Kidney (tissue), 22 donors: ENCODE measurements at places on chromosomes 13 and 19. TPM values are rescaled to one million over a fixed set of nuclear protein-coding genes. Genes with fewer than 3 reads are reported as not detected.
A peak's percentile ranks its signal among the peaks of the same experiment; 100 is the strongest.

PTGIR gene
- total RNA-seq, result 10.1 TPM

- no peaks in the 10 kb centered on the region for H3K27me3 ChIP-seq
- no peak overlapping the region for H3K4me3 ChIP-seq
- DNase-seq, result no peak
- no peaks in the 10 kb centered on the region for H3K36me3 ChIP-seq
These were observed 10.5 kb upstream of the SMG9 start for GRCh38 chr19:43765109-43765876.

CYP2A7 gene
- not detected for total RNA-seq

SULT2A1 gene
- total RNA-seq, result not detected

PALM gene
- 49.4 TPM for total RNA-seq

DOCK6 gene
- 112 TPM for total RNA-seq

CLEC11A gene
- total RNA-seq, result 9.6 TPM

DNA sequence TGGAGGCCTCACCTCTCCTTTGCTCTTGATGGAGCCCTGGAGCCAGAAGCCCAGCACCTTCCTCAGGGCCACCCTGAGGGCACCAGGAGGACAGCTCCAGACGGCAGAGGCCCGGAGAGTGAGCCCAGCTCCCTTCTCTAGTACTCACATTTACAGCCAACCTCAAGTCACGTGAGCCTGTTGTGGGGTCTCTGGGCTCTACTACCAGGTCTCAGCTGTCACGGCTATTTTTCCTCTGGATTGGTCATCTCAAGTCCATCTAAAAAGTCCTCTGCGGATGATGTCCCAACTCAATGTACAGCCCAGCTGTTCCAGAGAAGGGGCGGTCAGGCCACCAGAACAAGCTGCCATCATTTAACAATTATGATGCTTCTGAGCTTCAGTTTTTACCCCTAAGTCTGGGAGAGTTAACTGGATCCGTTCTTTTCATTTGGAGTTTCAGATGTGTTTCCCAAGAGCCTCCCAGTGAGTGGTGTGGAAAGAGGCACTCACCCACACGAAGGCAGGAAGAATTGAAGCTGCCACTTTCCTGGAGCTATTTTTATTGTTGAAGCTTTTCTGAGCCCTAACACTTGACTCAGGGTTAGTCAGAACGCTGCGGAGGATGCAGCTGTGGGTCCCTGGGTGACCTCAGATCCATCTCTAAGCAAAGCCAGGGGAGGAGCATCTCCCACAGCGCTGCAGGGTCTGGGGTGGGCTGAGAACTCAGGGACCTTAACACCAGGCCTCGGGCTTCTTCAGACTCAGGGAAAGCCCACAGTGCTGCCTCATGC lies 143.5 kb upstream of the UBL3 start:
- H3K4me1 ChIP-seq, result no peaks in the 10 kb centered on the region
- H3K4me3 ChIP-seq, result no peak overlapping the region
- no peak overlapping the region for H3K27ac ChIP-seq
- H3K27me3 ChIP-seq, result no peaks in the 10 kb centered on the region

TSHZ3 gene
- 8.4 TPM for total RNA-seq

ZNF765 gene
- 10.8 TPM for total RNA-seq

CLEC17A gene
- 0.76 TPM for total RNA-seq

OR7C1 gene
- total RNA-seq, result 0.19 TPM

- no peaks in the 10 kb centered on the region for H3K27me3 ChIP-seq
- DNase-seq, result peak; percentile 60
- no peaks in the 10 kb centered on the region for H3K36me3 ChIP-seq
These were observed 827 bp upstream of the FKRP start for GRCh38 chr19:46745030-46745429.

ZNF471 gene
- 9.3 TPM for total RNA-seq

GRCh38 chr13:54004026-54004699 lies 975.5 kb downstream of the OLFM4 start:
- no peaks in the 10 kb centered on the region for H3K27me3 ChIP-seq
- H3K4me3 ChIP-seq, result no peak overlapping the region

DNA sequence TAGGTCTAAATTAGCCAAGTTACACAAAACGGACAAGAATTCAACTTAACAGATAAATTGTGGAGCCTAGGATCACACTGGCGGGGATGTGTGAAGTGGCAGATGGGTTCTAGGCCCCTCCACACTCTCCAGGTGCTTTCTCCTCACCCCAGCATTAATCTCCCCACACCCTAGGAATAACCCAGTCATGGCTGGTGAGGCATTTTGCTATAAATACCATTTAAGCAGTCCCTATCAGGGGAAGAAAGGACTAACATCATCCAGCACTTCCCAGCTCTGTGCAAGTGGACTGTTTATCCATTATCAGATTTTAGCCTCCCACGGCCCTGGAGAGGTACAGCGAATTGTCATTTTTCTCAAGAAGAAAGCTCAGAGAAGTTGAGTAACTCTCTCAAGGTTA lies 154.9 kb downstream of the NUFIP1 start:
- no peak overlapping the region for H3K4me3 ChIP-seq
- H3K27me3 ChIP-seq, result no peaks in the 10 kb centered on the region
- no peak for DNase-seq
- no peak overlapping the region for H3K27ac ChIP-seq
- no peaks in the 10 kb centered on the region for H3K36me3 ChIP-seq

NKPD1 gene
- total RNA-seq, result 0.09 TPM

ADGRE1 gene
- 1.3 TPM for total RNA-seq

DNA sequence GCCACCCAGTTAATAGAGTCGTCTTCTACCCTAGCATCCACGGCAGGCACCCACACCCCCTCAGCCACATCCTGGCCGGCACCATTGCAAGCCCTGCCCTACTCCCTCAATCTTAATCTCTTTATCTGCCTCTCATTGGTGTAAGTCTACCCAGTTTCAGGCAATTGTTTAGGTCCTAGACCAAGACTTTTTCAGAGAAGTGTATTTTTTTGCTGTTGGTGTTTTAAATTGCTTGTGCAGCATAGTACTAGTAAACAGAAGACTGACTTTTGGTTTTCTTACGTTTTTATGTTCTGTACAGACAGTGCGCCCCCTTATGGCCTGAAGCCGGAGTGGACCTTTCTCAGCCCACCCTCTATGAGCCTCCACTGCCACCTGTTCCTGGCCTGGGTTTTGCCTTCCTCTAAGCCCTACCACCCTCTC lies 2.3 kb upstream of the LCP1 start:
- DNase-seq, result no peak
- H3K4me3 ChIP-seq, result no peak overlapping the region
- H3K4me1 ChIP-seq, result no peaks in the 10 kb centered on the region
